ENCODE measurements at places on chromosomes 12 and 14. TPM values are rescaled to one million over a fixed set of nuclear protein-coding genes. Genes with fewer than 3 reads are reported as not detected.

Gene PTPRO
- 3.0 TPM for total RNA-seq

Gene KRT2
- total RNA-seq: 0.40 TPM

Gene IL31
- not detected for total RNA-seq

Gene SCN8A
- 3.0 TPM for total RNA-seq

Gene KRT78
- total RNA-seq: not detected

Gene RASSF9
- total RNA-seq: 0.34 TPM

Gene AQP2
- total RNA-seq: not detected

Gene SLC7A7
- total RNA-seq: 0.51 TPM

Gene LUM
- total RNA-seq: 1.0 TPM

Gene ANKRD33
- total RNA-seq: not detected

Gene LARP4
- total RNA-seq: 22.9 TPM

Gene PLEKHG7
- total RNA-seq: not detected

Gene ASCL1
- not detected for total RNA-seq

Gene TCP11L2
- total RNA-seq: 2.5 TPM
